ENCODE measurements at places on chromosomes 5 and 9.

- H3K4me3 ChIP-seq: no peak overlapping the region
- H3K27me3 ChIP-seq: no peaks in the 10 kb centered on the region
- H3K36me3 ChIP-seq: peaks cover 25% of the 10 kb centered on the region
- no peaks in the 10 kb centered on the region for H3K4me1 ChIP-seq
- no peak for DNase-seq
These were observed 117.4 kb downstream of the CCDC171 start for GRCh38 chr9:15670246-15670645.

DNA sequence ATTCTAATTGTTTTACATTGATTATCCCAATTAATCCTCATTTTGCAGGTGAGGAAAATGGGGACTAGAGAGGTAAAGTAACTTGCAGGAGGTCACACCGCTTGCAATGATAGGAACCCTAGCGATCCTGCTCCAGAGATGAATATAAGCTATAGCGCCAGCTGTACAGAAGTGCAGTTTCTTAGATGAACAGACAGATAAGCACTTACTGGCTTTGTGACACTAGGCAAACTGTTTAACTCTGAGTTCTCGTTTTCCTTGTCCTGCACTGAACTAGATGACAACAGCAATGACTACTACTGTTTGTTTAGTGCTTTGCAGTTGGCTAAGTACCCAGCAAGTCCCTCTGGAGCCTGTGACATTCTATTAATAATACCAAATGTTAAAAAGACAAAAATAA is 11.1 kb downstream of the LHX6 start:
- no peaks in the 10 kb centered on the region for H3K36me3 ChIP-seq
- no peak for DNase-seq
- no peak overlapping the region for H3K4me3 ChIP-seq
- H3K27ac ChIP-seq: no peak overlapping the region
- peaks cover 48% of the 10 kb centered on the region for H3K4me1 ChIP-seq
- H3K27me3 ChIP-seq: no peaks in the 10 kb centered on the region

DNA sequence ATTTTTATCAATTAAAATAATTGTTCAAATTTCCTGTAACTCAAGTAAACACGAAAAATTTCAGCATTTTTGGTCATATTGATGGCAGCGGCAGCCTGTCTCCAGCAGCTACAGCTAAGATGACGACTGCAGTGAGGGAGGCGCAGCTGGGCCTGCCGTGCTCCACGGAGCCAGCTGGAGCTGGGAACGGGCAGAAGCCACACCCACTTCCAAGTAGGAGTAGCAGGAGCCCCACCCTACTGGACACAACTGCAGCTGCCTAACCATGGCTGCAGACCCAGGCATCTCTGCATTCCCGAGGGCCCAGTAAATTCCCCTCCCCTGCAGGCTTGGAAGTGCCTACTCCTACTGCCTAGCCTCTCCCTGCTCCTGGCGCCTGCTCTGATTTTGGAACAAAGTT is 2031.7 kb downstream of the EFNA5 start:
- H3K4me1 ChIP-seq: no peaks in the 10 kb centered on the region
- no peaks in the 10 kb centered on the region for H3K27me3 ChIP-seq
- H3K4me3 ChIP-seq: no peak overlapping the region

GRCh38 chr9:83511051-83511450 is 27.1 kb downstream of the FRMD3 start:
- no peaks in the 10 kb centered on the region for H3K36me3 ChIP-seq
- peaks cover 29% of the 10 kb centered on the region for H3K4me1 ChIP-seq
- DNase-seq: no peak
- H3K27me3 ChIP-seq: no peaks in the 10 kb centered on the region

GRCh38 chr5:135535820-135536801 is at the start of gene NEUROG1:
Gene NEUROG1, minus strand, starts transcription at chr5:135535964. Its CDS starts 274 bp downstream, at chr5:135535690.
- peaks cover 22% of the 10 kb centered on the region for H3K4me1 ChIP-seq
- no peaks in the 10 kb centered on the region for H3K36me3 ChIP-seq
- no peaks in the 10 kb centered on the region for H3K27me3 ChIP-seq

- H3K27ac ChIP-seq: no peak overlapping the region
- no peaks in the 10 kb centered on the region for H3K4me1 ChIP-seq
- H3K36me3 ChIP-seq: no peaks in the 10 kb centered on the region
These were observed 6.9 kb downstream of the COL23A1 start for GRCh38 chr5:178583279-178583678.

DNA sequence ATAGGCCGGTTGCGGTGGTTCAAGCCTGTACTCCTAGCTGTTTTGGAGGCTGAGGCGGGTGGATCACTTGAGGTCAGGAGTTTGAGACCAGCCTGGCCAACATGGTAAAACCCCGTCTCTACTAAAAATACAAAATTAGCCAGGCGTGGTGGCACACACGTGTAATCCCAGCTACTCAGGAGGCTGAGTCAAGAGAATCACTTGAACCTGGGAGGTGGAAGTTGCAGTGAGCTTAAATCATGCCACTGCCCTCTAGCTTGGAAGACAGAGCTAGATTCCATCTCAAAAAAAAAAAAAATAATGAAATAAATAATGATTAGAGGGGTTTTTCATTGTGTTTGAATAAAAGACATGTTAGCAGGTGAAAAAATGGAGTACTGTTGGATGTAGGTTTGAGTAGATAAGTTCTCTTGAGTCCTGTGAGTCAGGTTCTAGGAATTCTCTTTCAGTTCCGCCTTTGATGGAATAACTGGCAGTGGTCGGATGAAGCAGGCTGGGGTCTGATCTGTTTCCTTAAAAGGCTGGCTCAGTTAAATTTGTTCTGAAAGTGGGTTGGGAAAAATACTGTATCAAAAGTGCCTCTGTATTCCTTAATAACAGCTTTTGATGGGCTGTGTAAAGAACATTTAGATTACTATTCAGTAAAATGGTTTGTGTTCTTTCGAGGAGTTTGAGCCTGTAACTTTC is 73.2 kb downstream of the AOPEP start:
- no peak for DNase-seq
- H3K36me3 ChIP-seq: peaks cover 3% of the 10 kb centered on the region
- H3K4me3 ChIP-seq: no peak overlapping the region
- H3K4me1 ChIP-seq: no peaks in the 10 kb centered on the region

DNA sequence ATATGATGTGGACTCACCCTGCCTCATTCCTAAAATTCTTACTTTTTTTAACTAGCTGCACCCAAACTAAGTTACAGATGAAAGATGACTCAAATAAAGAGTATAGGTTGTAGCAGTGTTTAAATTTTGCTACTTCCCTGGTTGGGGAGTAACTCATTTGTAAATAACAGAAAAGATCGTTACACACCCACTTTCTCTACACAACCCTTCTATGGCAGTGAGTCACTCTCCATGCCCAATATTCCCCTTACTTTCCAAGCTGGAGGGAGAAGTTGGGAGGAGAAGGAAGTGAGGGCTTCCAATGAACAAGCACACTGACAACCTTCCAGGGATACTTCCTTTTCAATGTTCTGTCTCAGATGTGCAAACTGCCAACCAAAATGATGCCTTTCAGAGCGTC is 1.9 kb downstream of the RASEF start:
- H3K27ac ChIP-seq: no peak overlapping the region
- DNase-seq: no peak
- no peak overlapping the region for H3K4me3 ChIP-seq
- H3K36me3 ChIP-seq: no peaks in the 10 kb centered on the region
- no peaks in the 10 kb centered on the region for H3K4me1 ChIP-seq

DNA sequence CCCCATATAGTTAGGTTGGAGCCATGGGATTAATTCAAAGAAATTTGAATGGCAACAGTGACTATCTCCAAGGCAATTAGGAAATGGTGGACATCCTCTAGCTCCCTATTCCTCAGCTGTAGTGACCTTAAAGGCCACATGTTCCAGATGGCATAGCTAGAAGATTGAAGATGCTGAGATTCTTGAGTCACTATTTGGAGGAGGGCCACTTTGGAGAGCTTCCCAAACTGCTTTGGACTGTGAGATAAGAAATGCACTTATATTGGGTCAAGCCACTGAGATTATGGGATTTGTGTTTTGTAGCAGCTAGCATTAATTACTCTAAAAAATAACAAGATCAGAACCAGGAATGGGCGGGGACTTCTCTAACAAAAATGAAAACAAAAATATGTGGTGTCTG is 636.2 kb upstream of the CCNG1 start:
- H3K27ac ChIP-seq: no peak overlapping the region
- no peak for DNase-seq
- no peak overlapping the region for H3K4me3 ChIP-seq

DNA sequence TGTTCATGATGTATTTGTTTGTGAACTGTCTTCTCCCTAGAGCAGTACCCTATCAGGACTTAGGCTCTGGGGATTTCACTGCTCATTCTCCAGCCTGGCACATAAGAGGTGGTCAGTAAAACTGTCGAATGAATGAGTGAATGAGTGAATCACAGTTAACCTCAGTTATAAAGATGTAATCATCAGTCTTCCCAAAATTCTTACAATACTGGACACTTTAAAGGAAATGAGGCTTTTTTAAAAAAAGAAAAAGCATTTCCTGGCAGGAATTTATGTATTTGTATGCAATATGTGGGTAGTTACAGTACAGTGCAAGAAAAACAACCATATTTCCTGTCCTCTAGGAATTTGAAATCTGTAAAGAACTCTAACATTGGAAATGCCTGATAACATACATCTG is 59.6 kb downstream of the RAI14 start:
- DNase-seq: no peak
- peaks cover 16% of the 10 kb centered on the region for H3K4me1 ChIP-seq
- no peak overlapping the region for H3K27ac ChIP-seq
- no peaks in the 10 kb centered on the region for H3K27me3 ChIP-seq
